ENCODE measurements at places on chromosomes 12 and 14. TPM values are rescaled to one million over a fixed set of nuclear protein-coding genes. Genes with fewer than 3 reads are reported as not detected.

CLEC4D gene
- not detected for total RNA-seq

TROAP gene
- 46.4 TPM for total RNA-seq

DNA sequence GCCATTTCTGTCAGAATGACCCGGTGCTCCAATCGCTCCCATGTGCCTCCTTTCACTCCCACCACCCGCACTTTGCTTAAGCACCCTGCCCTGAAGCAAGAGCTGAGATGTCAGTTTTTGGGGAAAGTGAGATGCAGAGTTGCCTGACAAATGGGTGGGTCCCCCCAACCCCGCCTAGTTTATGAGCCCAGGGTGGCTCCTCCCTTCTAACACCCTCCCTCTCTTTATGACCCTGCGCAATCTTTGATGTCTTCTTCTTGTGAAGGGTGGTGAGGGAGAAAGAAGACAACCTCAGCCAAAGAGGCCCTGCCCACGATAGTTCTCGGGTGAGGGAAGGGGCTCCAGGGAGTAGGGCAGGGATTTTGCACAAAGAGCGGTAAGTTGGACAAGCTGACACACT lies 89.5 kb upstream of the HOXC13 start:
- H3K4me1 ChIP-seq, result no peaks in the 10 kb centered on the region
- H3K4me3 ChIP-seq, result no peak overlapping the region
- no peak for DNase-seq
- no peak overlapping the region for H3K27ac ChIP-seq
- no peaks in the 10 kb centered on the region for H3K27me3 ChIP-seq

DNA sequence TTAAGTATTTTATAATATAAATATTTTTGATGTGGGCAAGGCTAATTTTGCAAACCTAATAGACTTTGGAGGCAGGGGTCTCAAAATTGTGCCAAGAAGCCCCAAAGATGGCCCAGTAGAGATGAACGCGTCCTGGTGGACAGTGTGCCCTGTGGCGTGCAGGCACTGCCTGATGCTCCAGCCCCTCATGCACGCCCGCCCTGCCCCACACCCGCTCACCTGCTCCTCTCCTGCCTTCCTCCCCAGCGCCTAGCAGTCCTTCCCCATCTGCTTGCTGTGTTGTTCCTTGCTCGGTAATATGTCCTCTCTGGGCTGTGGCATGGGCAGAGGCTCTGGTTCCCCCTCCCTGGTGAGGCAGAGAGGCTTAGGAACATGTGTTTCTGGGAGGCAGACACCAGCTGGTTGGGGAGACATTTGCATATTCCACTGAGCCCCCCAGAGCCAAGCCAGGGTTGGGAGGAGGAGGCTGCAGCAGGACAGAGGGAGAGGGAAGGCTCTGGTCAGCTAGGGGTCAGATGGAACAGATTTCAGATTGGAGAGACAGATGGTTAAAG lies 46.8 kb upstream of the GPATCH2L start:
- DNase-seq, result no peak
- no peak overlapping the region for H3K4me3 ChIP-seq
- H3K4me1 ChIP-seq, result no peaks in the 10 kb centered on the region
- no peaks in the 10 kb centered on the region for H3K36me3 ChIP-seq
- H3K27ac ChIP-seq, result no peak overlapping the region

GRCh38 chr12:131749618-131750315 lies 38.9 kb downstream of the SFSWAP start:
- peaks cover 9% of the 10 kb centered on the region for H3K4me1 ChIP-seq
- H3K27ac ChIP-seq, result no peak overlapping the region
- DNase-seq, result no peak
- no peak overlapping the region for H3K4me3 ChIP-seq
- no peaks in the 10 kb centered on the region for H3K27me3 ChIP-seq

DNA sequence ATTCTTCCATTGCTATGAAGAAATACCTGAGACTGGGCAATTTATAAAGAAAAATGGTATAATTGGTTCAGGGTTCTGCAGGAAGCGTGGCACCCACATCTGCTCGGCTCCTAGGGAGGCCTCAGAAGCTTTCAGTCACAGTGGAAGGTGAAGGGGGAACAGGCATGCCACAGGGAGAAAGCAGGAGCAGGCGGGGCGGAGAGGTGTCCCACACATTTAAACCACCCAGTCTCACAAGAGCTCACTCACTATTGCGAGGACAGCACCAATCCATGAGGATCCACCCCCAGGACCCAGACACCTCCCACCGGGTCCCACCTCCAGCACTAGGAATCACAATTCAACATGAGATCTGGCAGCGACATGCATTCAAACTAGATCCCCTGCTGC lies 56.0 kb upstream of the C14orf180 start:
- no peak overlapping the region for H3K27ac ChIP-seq
- no peak overlapping the region for H3K4me3 ChIP-seq
- DNase-seq, result no peak
- no peaks in the 10 kb centered on the region for H3K36me3 ChIP-seq
- H3K4me1 ChIP-seq, result no peaks in the 10 kb centered on the region
- no peaks in the 10 kb centered on the region for H3K27me3 ChIP-seq

GRCh38 chr14:105322791-105323556 lies 8.4 kb downstream of the PACS2 start:
- H3K36me3 ChIP-seq, result no peaks in the 10 kb centered on the region
- H3K27ac ChIP-seq, result no peak overlapping the region
- no peaks in the 10 kb centered on the region for H3K27me3 ChIP-seq
- no peak for DNase-seq
- H3K4me1 ChIP-seq, result peaks cover 26% of the 10 kb centered on the region

GRCh38 chr12:94832780-94833681 lies 170.5 kb downstream of the NDUFA12 start:
- peaks cover 18% of the 10 kb centered on the region for H3K4me1 ChIP-seq
- H3K36me3 ChIP-seq, result no peaks in the 10 kb centered on the region
- H3K4me3 ChIP-seq, result peak overlapping the region; percentile 31
- peak overlapping the region; percentile 10 for H3K27ac ChIP-seq

- peak overlapping the region; percentile 87 for H3K4me3 ChIP-seq
- H3K4me1 ChIP-seq, result peaks cover 25% of the 10 kb centered on the region
- peaks cover 22% of the 10 kb centered on the region for H3K27me3 ChIP-seq
Measured at GRCh38 chr14:75426332-75427125, 1.3 kb upstream of the JDP2 start.

ADGRD1 gene
- 0.08 TPM for total RNA-seq

DNA sequence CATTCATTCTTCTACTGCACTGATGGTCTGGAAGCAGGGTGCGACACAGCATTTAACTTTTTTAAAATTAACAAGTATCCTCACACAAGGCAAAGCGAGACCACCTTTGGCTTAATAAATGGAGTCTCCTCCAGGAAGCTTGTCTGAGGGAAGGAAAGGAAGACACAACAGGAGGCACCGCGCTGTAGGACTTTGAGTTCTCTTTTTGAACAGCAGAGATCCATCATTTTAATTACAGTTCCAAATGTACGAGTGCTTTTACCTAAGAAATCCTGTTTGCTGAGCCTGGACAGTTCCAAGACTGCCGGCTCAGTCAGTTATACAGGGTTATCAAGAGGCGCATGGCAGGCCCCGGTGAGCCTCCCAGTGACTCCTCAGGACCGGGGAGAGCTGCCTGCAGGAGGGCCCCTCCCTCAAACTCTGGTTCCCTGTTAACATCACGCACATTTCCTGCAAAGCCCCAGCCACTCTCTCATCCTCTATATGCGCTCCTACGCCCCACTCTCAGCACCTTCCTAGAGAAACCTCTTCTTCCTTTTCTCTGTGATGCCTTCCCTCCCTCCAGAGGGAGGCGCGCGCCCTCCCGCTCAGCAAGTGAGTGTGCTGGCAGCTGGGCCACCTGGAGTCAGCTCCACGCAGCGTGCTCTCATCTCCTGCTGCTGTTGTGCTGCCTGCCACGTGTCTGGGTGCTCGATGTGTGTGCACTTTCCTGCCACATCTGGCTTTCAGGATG lies 46.1 kb downstream of the STX2 start:
- no peaks in the 10 kb centered on the region for H3K36me3 ChIP-seq
- H3K27me3 ChIP-seq, result no peaks in the 10 kb centered on the region
- 0 out of 2 replicates have a peak overlapping the region, but pooled peaks have one; percentile 14 for H3K27ac ChIP-seq
- DNase-seq, result peak; percentile 49

KRT86 gene
- not detected for total RNA-seq

TMPRSS12 gene
- total RNA-seq, result not detected

DNA sequence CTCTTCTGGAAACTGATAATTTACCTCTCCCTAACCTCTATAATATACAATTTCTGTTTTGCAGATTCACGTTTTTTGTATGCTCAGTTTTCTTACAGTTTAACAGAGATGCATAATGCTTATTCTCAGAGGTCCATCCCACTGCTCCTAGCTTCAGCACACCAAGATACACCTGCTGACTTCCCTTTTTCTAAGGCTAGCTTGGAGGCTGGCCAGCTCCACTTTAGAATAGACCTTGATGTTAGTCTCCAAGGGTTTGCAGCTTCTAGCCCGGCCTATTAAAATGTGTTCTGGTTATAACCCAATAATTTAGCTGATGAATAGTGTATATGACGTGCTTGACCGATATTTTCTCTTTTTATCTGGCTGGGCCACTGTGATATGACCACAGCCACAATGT lies 261.2 kb downstream of the EGLN3 start:
- no peak for DNase-seq
- H3K4me1 ChIP-seq, result no peaks in the 10 kb centered on the region
- H3K27ac ChIP-seq, result no peak overlapping the region
- H3K27me3 ChIP-seq, result no peaks in the 10 kb centered on the region

LRRC10 gene
- total RNA-seq, result not detected

DNA sequence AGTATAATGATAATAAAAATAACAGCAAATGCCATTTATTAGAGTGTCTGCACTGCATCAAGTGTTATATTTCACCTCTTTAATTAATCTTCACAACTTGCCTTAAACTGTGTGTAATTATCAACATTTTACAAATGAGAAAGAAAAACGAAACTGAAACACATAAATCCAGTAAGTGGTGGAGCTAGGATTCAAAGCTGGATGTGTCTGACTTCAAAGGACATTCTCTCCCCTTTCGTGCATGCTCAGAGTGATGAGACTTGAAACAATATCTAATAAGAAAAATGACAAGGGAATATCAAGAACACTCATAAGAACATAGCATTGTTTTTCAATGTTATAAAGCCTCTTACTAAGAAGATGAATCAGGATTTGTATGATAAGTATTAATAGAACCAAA lies 78.8 kb downstream of the DUSP6 start:
- no peaks in the 10 kb centered on the region for H3K4me1 ChIP-seq
- no peak for DNase-seq
- no peak overlapping the region for H3K27ac ChIP-seq

COPZ1 gene
- 91.2 TPM for total RNA-seq

UNG gene
- 209 TPM for total RNA-seq

- H3K27me3 ChIP-seq, result no peaks in the 10 kb centered on the region
- no peak overlapping the region for H3K27ac ChIP-seq
- DNase-seq, result peak; percentile 97
- H3K36me3 ChIP-seq, result no peaks in the 10 kb centered on the region
Measured at GRCh38 chr12:122064025-122064777, 14.4 kb upstream of the MLXIP start.

MRPS35 gene
- 71.8 TPM for total RNA-seq

ANO2 gene
- 3.3 TPM for total RNA-seq

- H3K27ac ChIP-seq, result no peak overlapping the region
- no peak overlapping the region for H3K4me3 ChIP-seq
- peak; percentile 3 for DNase-seq
- H3K36me3 ChIP-seq, result no peaks in the 10 kb centered on the region
- H3K27me3 ChIP-seq, result no peaks in the 10 kb centered on the region
Measured at GRCh38 chr14:56268673-56269072, 150.5 kb downstream of the PELI2 start.

DNA sequence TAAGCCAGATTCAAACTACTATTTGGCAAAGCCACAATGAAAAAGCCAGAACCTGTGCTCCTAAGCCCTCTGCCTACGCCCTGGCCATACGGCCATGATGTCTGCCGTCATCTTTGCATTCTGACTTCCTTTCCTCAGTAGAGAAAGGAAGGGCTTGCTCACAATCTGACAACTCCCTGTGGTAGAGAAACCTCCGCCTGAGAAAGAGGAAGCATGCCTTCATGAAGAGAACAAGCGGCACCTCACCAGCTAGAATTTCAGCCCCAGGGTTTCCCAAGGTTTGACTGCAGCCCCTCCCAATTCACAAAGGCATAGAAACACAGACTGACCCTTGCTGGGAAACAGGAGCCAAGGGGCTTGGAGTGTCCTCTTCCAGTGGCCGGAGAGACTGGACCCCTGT lies 25.7 kb downstream of the TEP1 start:
- H3K4me3 ChIP-seq, result no peak overlapping the region
- H3K27ac ChIP-seq, result no peak overlapping the region
- 0 out of 2 replicates have a peak, but pooled peaks cover 3% of the 10 kb centered on the region for H3K36me3 ChIP-seq
- DNase-seq, result no peak
- H3K27me3 ChIP-seq, result no peaks in the 10 kb centered on the region

TCL1B gene
- total RNA-seq, result 5.5 TPM

DNA sequence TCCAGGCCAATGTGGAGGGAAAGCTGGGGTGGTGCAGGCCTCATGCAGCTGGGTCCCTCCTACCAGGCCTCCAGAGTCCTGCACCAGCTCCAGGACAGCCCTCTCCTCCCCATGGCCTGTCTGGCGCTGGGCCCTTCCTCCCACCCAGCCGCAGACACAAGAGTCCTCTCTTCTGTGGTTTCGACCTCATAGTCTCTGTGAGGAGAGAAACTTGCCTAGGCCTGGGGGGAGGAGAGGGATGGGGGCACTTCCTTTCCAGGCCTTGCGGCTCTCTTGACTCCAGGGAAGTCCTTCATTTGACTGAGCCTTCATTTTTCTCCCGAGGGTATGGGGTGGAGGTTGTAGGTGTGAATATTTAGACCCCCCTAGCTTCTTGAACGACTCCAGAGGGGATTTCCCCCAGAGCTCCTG lies 2.3 kb downstream of the MMP14 start:
- no peak for DNase-seq
- H3K27me3 ChIP-seq, result no peaks in the 10 kb centered on the region

GRCh38 chr12:7695237-7695560 lies 376 bp downstream of the GDF3 start:
- peak overlapping the region; percentile 97 for H3K27ac ChIP-seq
- H3K4me3 ChIP-seq, result peak overlapping the region; percentile 7
- no peaks in the 10 kb centered on the region for H3K36me3 ChIP-seq
- H3K4me1 ChIP-seq, result peaks cover 28% of the 10 kb centered on the region
- no peaks in the 10 kb centered on the region for H3K27me3 ChIP-seq

- no peaks in the 10 kb centered on the region for H3K36me3 ChIP-seq
- H3K27ac ChIP-seq, result no peak overlapping the region
- DNase-seq, result no peak
- no peak overlapping the region for H3K4me3 ChIP-seq
- no peaks in the 10 kb centered on the region for H3K4me1 ChIP-seq
Measured at GRCh38 chr14:80627745-80628144, 313.8 kb downstream of the CEP128 start.

DNA sequence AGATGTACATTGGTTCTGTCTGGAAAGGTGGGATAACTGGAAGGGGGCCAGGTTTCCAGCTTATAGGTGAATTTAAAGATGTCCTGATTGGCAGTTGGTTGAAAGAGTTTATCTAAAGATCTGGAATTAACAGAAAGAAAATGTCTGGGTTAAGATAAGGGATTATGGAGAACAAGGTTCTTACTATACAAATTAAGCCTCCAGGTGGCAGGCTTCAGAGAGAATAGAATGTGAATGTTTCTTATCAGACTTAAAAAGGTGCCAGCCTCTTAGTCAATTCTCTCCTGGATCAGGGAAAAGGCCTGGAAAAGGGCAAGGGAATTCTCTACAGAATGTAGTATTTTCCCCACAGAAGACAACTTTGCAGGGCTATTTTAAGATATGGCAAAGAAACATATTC lies 53.1 kb downstream of the CNTN1 start:
- H3K4me3 ChIP-seq, result no peak overlapping the region
- peak; percentile 67 for DNase-seq
- no peaks in the 10 kb centered on the region for H3K27me3 ChIP-seq

- H3K27me3 ChIP-seq, result no peaks in the 10 kb centered on the region
- H3K4me1 ChIP-seq, result peaks cover 8% of the 10 kb centered on the region
- no peak overlapping the region for H3K4me3 ChIP-seq
- no peaks in the 10 kb centered on the region for H3K36me3 ChIP-seq
Measured at GRCh38 chr12:62813031-62813829, 121.7 kb downstream of the PPM1H start.
